Neural crest cell (in vitro differentiated cells): ENCODE measurements at places on chromosomes 11 and 22. TPM values are rescaled to one million over a fixed set of nuclear protein-coding genes. Genes with fewer than 3 reads are reported as not detected.

Gene PKP3
- total RNA-seq = 0.42 and 1.7 TPM in 2 replicates

Gene DMC1
- 8.1 and 9.0 TPM in 2 replicates for total RNA-seq

Gene ACTN3
- total RNA-seq = 0.16 and 0.35 TPM in 2 replicates

GRCh38 chr22:45285263-45286058 lies 712 bp downstream of the UPK3A start:
- H3K36me3 ChIP-seq = no peaks in the 10 kb centered on the region
- H3K27me3 ChIP-seq = peaks cover 66% of the 10 kb centered on the region
- no peak for DNase-seq
- no peaks in the 10 kb centered on the region for H3K4me1 ChIP-seq
- no peak overlapping the region for H3K27ac ChIP-seq

- no peaks in the 10 kb centered on the region for H3K4me1 ChIP-seq
- H3K27ac ChIP-seq = no peak overlapping the region
- no peaks in the 10 kb centered on the region for H3K36me3 ChIP-seq
- H3K4me3 ChIP-seq = no peak overlapping the region
- DNase-seq = no peak
These were observed 39.0 kb upstream of the CD44 start for GRCh38 chr11:35100013-35100383.

DNA sequence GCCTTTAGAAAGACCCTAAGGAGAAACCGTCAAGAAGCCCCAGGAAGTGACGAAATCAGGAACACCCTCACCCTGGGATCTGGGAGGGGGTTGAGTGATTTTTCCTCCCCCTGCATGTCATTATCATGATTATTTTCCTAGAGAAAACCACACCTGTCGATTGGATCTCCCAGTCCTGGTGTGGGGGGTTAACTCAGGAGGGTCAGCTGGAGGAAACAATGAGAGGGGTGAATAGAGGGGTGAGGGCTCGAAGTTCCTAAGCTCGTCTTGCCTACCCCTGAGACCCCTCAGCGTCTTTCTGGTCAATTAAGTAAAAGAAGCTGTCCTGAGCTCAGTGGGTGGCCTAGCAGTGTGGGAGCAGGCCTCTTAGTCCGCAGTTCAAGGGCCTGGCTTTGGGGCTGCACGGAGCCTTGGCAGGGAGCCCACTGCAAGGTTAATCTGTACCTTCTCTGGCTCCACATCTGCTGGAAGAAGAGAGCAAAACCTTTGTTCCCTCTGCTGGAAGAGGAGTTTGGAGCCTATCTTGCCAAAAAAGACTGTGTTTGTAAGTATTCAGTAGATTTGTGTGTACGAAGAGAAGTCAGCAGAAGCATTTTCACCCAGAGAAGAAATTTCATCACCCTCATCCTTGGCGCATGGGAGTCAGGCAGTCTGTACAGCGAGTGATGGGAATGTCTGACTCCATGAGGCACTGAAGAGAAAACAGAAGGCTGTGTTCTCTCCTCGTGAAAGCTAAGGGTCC lies 34.2 kb upstream of the FTH1 start:
- peaks cover 6% of the 10 kb centered on the region for H3K4me1 ChIP-seq
- H3K4me3 ChIP-seq = no peak overlapping the region
- H3K27ac ChIP-seq = no peak overlapping the region
- DNase-seq = no peak

DNA sequence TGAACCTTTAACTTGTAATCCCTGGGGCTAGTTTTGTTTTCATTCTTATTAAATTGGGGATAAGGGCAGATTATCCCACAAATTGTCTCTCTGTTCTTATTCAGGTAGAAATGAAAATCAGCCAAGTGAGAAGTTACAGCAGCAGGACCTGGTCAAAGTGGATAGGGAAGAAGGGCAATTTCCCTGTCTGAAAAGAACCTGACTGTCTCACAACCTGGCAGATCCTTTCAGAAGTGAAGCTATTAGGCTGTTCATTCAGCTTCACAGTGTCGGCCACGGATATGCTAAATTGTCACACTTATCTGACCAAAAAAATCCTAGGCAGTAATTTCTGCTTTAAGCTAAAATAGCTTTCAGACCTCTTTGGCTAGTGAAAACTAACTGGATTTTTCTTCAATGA lies 712.6 kb upstream of the ANO5 start:
- H3K4me3 ChIP-seq = no peak overlapping the region
- H3K27ac ChIP-seq = no peak overlapping the region
- H3K27me3 ChIP-seq = peaks cover 10% of the 10 kb centered on the region
- no peak for DNase-seq

DNA sequence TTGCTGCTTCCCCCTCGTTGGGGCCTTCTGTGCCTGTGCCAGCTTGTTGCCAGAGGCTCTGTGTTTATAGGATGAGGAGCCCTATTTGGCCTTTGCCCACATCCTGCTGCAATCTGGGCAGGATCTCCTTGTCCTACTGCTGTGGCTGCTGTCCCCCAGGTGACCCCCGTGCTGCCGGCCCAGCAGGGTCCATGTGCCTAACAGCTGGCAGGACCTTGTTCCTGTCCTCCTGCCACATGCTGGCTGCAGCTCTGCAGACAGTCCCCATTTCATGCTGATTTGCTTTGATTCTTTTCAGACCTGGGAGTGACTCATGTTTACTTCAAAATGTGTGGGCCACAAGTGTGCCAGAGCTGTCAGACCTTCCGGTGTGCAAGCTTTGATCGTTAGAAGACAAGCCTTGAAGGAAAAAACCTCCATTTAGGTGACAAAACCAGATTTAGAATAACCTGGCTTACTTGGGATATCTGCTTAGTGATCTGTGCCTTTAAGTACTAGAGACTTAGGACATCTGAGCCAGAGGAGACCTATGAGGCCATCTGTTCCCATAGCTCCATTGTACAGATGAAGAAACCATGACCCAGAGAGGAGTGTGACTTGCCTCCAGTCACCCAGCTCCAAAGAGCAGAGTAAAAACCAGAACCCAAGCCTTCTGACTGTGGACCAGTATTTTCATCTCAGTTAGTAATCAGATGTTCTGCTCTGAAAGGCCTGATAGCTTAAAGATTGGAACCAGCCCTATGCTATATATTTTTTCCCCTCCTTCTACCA lies 11.1 kb downstream of the NAV2 start:
- no peaks in the 10 kb centered on the region for H3K36me3 ChIP-seq
- H3K4me1 ChIP-seq = peaks cover 7% of the 10 kb centered on the region
- no peak overlapping the region for H3K4me3 ChIP-seq
- H3K27me3 ChIP-seq = no peaks in the 10 kb centered on the region
